ENCODE measurements at places on chromosomes 1 and 21.

DNA sequence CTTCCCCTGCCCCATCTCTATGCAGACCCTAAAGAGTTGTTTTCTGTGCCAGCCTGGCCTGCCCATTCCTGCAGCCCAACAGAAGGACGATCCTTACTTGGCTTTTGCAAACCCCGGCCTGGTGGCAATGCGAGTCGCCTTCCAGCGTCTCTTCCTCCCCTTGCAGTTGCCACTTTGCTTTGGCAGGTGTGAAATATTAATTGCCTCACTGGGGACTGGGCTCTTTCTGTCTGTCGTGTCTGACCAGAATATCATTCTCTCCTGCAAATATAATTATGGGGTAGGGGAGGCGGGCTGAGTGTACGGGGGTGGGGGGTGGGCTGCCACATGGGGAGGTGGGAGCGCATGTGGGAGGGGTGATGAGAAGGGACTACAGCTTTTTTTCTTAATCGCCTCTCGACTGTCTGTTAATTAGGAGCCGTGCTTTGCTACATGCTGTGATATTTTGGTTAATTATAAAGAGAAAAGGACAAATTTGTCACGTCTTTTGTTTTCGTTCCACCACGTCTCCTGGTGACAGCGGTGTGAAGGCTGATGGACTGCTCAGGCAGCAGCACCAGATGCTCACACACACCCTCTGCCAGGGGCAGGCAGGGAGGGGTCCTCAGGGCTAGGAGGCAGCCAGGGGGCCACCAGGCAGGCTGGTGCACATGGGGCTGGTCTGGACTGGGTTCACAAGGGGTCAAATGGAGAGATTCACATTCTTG, 80.1 kb upstream of the CD34 start:
- DNase-seq, result no peak

DNA sequence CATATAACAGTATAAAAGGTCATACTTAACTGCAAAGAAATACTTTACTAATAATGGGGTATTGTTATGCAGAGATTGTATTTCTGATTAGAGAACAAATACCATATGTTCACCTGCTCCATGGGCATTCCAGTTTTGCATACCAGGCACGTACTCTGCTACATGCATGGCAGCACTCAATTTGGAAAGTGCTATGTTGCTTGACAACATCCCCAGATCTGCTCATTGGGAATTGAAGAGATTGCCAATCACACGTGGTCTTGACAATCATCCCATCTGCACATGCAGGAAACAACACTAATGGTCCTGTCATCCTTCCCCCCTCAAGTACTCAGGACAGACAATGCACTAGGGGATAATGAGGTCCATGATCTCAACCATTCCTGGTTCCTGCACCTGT, 63.4 kb upstream of the PDE4B start:
- no peak for DNase-seq

DNA sequence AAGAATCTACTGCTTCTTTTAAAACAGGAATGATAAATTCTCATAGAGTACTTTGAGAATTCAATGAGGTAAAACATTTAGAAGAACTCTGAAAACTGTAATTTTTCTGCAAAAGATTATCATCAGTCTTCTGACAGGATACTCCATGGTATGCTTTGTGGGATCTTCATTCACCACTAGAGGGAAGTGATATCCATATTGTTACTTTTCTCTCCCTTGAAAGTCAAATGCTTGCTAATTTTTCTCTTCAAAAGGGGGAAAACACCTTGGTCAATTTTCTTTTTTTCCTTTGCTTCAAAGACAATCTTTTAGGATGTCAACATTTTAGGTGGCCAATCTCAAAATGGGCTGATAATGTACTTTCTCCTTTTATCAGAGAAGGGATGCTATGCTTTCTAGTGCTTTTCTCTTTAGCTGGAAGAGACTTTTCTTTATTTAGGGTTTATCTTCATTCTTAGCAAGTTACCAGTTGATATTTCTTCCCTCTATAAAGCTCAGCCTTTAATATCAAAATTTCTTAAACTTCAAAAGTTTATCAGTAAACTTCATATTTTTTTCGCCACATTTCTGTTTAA, 95.5 kb downstream of the NEGR1 start:
- DNase-seq, result no peak

GRCh38 chr21:42114646-42115045, 43.5 kb downstream of the UMODL1 start:
- no peak for DNase-seq

DNA sequence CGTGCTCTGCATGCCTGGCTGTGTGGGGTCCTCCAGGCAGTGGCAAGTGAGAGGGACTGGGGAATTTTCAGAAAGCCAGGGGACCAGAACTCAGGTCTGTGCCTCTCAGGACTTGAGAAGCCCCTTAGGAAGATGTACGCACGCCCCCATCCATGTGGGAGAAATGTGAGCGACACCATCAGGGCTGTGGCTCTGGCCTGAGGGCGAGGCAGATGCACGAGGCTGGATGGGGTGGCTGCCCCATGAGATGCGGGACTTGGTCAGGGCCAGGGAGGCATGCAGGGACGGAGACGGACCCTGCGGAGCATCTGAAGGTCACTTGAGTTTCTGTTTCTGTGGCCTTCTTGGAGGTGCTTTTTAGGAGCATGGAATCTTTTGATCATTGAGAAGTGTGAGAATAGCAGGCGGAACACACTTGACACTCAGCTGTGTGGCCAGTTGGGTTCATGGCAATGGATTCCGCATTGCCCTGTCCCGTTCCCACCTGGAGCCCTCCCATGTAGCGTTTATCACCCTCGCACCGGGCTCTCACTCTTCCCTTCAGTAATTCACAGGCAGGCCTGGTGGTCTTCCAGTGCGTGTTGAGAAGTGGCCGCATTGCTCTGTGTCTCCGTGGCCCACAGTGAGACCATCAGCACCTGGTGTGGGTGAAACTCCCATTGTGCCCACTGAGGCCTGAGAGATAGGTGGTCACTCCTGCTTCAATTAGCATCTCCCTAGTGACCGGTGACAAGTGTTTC, 30.7 kb upstream of the ACTRT2 start:
- DNase-seq, result no peak

DNA sequence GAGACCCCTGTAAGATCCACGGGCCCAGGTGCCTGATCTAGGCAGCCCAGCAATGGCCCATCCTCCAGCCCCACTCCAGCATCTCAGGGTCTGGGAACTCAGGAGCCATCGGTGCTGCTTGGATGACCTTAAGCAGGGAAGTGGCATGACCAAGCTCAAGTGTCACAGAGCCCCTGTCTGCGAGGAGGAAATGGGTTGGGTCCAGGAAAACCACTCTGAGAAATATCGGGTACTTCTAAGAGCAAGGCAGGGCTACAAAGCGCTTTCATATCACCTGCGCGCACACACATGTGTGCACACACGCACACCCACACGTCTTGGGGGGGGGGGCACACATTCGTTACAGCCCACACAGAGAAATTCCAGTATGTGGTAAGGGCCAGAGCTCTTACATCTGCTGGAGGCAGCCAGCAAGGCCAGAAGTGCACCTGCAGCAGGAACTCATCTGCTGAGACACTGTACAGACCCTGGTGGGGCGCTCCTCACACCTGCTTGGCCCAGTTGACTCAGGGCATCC, 32.6 kb upstream of the SPOCD1 start:
- peak; percentile 53 for DNase-seq

DNA sequence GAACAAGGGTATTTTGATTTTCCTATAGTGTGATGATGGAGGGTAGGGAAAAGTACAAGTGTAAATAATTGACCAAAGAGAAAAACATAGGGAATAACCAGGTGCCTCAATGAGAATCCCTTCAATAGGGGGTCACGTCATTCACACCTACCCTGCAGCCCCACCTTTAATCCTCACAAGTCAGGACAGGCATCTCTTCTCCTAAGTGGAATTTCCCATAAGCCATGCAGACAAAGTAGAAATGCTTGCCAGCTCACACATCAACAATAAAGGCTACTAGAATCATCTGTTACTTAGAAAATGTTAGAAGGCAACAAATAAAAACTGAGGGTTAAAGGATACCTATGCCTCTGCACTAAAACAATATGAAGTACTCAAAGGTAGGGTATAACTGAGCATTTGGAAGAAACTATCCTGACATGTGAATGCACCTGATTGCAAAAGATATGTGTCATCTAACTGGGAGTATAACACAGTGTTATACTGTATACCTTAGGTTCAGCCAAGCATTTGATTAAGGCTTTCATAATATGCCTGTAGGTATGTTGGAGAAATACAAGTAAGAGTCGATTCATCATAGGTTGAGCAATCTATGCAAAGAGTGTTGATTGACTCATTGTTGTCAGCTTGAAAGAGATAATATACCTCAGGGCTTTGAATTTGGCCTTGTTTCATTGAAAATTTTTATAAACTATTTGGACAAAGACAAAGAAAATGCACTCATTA, 32.4 kb upstream of the ATP1A1 start:
- no peak for DNase-seq

- no peak for DNase-seq
These were observed 90.4 kb downstream of the APP start for GRCh38 chr21:26080211-26080610.

DNA sequence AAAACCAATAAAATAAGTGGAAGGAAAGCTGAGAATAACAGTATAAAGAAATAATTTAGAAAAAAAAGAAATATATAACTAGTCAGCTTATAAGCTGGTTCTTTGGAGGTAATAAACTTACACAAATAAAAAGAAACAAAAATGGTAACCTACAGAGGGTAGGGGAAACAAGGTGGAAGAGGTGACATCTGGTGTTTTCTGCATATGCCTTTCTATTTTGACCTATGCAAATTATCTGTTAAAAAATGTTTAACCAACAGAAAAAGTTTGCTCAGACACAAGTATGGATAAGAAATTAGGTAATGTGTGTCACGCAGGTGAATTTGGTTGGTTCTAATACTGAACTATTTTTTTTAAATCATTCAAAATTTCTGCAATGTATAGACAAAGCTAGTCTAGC, 53.6 kb upstream of the DMRTA2 start:
- DNase-seq, result no peak

GRCh38 chr1:235822685-235823084, 44.0 kb downstream of the LYST start:
- no peak for DNase-seq

- no peak for DNase-seq
These were observed 112.1 kb upstream of the C1orf87 start for GRCh38 chr1:60185684-60186083.

GRCh38 chr1:184803180-184803492, 48.5 kb upstream of the EDEM3 start:
- DNase-seq, result no peak

Data from CD4-positive, alpha-beta T cell treated with Interleukin-15 for 1 hour (primary cell).